ENCODE measurements at places on chromosomes 6 and 20.

DNA sequence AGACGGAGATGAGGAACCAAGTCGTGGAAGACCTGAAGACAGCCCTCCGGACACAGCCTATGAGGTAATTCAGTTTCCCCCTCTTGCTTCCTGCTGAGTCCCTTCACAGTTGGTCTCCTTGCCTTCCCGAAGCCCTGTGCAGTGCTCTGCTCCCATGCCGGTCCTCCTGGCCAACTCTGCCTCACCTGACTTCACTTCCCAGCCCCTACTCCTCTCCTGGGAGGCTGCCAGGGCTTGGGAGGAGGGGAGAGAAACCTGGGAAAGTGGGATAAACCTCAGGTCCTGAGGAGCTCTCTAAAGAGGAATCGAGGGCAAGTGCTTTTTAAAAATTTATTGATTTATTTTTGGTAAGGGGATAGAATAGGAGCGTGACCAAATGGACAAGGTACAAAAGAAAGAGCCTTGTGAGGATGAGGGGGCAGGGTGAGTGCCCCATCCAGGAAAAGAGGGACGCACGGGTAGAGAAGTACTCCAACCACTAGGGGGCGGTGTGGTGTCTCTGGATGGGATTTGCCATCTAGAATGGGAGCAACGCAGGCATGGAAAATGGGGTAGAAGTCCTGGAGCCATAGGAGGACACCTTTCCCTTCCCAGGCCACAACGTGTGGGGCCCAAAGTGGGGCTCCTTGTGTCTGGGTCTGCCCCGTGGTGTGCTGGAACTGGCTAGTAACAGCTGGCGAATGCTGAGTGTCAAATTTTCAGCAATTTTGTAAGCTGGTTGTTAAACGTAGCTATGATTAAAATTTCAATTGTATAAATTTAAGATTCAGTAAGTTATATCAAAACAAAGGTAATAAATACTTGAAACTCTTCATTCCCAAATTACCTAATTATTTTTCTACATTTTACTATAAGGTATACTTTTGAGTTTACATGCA is 69.0 kb downstream of the MOCS1 start:
- DNase-seq, result no peak

DNA sequence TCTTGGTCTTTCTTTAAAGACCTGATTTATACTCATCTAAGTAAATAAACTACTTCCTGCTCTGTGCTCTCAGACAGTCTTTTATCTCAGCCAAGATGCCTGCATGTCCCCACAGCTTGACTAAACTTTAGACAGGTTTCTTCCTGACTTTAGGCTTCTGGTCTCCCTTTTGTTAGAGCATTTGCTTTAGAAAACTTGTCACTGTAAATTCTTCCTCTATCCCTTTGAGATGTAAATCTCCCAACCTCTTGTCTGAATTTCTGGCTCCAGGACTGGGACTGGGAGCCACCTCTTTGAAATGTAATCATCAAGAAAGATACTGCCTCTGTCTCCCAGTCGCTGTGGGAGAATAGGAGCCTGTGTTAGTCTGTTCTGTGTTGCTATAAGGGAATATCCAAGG is 739.9 kb downstream of the C6orf118 start:
- DNase-seq, result no peak

DNA sequence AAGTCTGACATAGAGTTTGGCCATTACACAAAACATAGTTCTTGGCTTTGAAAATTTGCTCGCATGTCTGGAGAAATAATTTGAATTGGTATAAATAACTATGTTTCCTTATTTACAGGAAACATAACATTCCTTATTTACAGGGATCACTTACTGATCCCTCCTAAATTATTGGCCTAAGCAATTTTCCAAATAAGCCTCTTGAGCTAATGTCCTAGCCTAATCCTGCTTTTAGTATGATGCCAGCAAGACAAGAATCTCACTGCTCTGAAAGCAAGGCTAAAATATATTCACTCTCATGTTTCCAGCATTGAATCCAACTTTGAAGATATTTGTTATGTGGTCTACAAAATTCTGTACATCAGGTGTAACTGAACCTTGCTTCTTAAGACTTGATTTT is 4.1 kb upstream of the TBC1D32 start:
- no peak for DNase-seq

DNA sequence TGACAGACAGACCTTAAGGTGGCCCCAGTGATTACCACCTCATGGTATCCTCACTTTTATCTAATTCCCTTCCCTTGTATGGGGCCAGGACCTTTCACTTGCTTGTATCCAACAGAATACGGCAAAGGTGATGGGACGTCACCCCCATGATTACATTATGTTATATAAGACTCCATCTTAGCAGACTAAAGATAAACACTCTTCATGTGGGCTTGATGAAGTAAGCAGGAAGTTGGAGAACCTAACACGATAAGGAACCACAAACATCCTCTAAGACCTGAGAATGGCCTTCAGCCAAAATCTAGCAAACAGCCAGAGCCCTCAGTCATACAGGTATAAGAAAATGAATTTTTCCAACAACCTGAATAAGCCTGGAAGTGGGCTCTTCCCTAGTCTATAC is 8.0 kb downstream of the SLC17A3 start:
- no peak for DNase-seq

GRCh38 chr6:46729787-46730326 is 5.3 kb downstream of the PLA2G7 start:
- DNase-seq, result no peak

DNA sequence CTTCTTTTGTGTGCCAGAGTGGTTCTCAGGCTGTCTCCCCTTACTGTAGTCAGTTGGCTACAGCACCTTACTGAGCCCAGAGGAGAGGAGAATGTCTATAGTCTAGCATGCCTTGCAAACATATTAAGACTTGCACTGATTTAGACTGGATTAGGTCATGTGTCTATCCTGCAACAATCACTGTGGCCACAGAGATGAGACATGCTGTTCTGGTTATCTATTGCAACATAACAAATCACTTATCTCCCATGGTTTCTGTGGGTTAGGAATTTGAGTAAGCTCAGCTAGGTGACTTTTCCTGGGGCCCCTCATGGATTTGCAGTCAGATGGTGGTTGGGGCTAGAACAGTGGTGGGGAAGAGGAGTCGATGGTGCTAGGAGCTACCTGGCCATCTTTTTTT is 261.3 kb downstream of the SOD2 start:
- no peak for DNase-seq

GRCh38 chr6:106185615-106186014 is 99.5 kb downstream of the PRDM1 start:
- no peak for DNase-seq

- no peak for DNase-seq
Observed at GRCh38 chr6:88730611-88731011, 232.8 kb downstream of the RNGTT start.

GRCh38 chr6:1175877-1176276 is 136.0 kb upstream of the FOXQ1 start:
- no peak for DNase-seq

DNA sequence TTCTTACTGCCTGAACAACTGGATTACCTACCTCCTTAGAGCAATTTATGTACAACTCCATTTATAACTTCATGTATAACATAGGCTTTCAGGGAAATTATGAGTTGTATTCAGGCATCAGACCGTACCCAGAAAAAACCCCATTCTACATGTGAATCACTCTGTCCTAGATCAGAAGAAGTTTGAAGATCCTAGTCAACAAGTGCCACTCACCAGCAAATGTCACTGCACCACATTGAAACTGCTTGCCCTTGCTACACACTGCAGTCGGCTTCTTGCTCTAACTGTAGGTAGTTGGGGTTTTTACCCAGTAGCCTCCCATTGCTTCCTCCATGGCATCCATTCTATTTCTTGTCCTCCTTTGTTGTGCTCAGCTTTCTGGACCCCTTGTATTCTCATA is 132.4 kb downstream of the DNAH8 start:
- no peak for DNase-seq

DNA sequence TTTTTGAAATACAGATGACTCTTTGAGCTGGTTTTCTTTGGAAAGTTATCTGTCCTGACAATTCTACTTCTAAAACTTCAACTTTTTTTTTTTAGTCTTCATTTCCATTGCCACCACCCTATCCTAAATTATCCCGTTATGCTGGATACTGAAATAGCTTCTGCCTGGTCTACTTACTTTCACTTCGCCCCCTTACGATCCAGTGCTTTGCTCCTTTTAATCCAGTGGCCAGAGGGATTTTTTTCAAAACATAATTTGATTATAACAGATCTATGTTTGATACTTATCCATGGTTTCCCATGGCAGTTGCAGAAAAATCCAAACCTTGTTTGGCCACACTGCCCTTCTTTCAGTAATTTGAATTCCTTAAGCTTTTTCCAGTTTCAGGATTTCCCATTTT is 27.4 kb downstream of the ASXL1 start:
- no peak for DNase-seq

Measured in NCI-H2107 (cell line).